ENCODE measurements at places on chromosomes 1 and 21.

- DNase-seq, result no peak
Measured at GRCh38 chr1:52665006-52665941, 32.3 kb downstream of the SHISAL2A start.

- DNase-seq, result no peak
Measured at GRCh38 chr1:117364240-117364639, 3.0 kb upstream of the MAN1A2 start.

- no peak for DNase-seq
Measured at GRCh38 chr21:45352621-45353139, 52.3 kb upstream of the COL18A1 start.

DNA sequence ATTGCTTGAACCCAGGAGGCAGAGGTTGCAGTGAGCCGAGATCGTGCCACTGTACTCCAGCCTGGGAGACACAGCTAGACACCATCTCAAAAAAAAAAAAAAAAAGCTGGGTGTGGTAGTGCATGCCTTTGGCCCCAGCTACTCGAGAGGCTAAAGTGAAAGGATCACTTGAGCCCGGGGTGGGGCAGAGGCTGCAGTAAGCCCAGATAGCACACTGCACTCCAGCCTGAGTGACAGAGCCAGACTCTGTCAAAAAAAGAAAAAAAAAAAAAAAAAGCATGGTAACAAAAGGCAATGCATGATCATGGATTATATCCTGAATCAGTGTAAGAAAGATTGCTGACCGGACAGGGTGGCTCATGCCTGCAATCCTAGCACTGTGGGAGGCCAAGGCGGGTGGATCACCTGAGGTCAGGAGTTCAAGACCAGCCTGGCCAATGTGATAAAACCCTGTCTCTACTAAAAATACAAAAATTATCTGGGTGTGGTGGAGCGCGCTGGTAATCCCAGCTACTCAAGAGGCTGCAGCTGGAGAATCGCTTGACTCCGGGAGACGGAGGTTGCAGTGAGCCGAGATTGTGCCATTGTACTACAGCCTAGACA is 76.3 kb downstream of the RUSC1 start:
- no peak for DNase-seq

DNA sequence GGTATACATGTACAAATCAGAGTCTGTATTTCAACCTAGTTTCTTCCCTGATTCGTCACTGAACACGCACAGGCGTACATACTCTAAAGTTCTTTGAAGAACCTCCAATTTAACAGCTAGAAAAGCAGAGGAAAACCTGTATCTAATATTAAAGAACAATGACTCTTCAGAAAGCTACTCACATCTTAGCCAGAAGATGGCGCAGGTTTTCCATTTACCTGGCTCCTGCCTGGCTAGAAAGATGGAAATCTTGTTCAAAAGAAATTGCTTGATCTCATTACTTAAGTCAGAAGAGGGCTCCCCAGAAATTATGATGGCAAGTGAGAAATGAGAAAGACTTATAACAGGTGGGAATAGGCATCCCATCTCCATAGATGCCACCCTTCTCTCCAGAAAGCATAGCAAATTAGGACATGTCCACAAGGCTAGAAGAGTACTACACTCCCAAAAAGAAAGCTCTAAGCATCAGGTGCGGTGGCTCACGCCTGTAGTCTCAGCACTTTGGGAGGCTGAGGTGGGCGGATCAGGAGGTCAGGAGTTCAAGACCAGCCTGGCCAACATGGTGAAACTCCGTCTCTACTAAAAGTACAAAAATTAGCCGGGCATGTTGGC is 19.0 kb upstream of the L1TD1 start:
- DNase-seq, result no peak

- DNase-seq, result no peak
Measured at GRCh38 chr1:221418346-221418745, 323.5 kb downstream of the DUSP10 start.

DNA sequence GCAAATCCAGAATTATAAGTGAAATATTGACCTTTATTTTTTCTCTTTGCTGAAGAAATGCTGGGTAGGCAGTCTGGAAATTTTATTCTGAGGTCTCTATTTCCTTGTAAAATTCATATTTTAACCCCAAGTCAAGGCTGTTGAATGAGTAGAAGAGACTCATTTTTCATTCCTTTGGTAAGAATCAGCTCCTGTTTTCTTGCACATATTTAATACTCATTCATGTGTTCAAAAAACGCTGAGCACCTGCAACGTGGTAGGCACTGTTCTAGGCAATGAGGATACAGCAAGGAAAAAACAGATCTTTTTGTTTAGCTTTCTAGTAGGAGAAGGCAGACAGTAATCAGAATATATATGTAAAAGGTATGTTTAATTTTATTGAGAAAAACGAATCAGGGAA is 1.5 kb downstream of the PRKAA2 start:
- no peak for DNase-seq

- peak; percentile 95 for DNase-seq
Measured at GRCh38 chr21:36989699-36990507, 16.6 kb upstream of the RIPPLY3 start.

DNA sequence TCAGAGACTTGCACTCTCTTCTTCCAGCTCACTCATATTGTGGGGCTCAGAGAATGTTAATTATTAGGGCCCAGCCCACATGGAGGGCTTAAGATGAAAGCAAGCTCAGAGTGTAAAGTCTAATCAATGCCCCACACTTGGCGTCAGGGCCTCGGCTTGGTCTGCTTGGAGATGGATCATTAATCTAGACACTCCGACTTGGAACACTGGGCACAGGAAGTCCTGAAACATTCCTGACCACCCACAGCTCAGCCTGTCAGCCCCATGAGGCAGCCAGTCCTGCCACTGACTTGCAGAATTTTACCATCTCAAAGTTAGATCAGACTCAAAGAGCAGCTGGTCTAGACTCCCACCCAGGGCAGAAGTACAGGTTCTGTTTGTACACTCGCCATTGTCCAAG is 69.8 kb upstream of the TRABD2B start:
- DNase-seq, result peak; percentile 53

DNA sequence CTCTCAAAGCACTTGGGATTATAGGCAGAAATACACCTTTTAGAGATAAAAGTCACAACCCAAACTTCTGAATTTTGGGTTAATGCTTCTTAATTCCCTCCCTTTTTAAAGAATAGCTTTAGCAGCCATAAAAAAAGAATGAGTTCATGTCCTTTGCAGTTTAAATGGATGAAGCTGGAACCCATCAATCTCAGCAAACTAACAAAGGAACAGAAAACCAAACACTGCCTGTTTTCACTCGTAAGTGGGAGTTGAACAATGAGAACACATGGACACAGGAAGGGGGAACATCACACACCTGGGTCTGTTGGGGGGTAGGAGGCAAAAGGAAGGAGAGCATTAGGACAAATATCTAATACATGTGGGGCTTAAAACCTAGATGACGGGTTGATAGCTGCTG is 55.8 kb downstream of the SLC27A3 start:
- DNase-seq, result no peak

DNA sequence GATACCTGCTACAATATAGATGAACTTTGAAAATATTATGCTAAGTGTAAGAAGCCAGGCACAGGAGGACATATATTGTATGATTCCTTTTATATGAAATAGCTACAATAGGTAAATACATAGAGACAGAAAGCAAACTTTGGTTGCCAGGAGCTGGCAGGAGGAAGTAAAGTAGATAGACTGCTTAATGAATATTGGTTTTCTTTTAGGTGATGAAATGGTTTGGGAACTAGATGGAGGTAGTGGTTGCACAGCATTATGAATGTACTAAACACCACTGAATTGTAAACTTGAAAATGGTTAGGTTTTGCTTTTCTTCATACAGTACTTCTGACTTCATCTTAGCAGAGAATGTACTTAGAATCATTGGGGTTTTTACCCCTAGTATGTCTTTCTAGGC is 21.5 kb downstream of the ABCB10 start:
- DNase-seq, result no peak

GRCh38 chr1:172154551-172154950 is 265.9 kb upstream of the C1orf105 start:
- no peak for DNase-seq

DNA sequence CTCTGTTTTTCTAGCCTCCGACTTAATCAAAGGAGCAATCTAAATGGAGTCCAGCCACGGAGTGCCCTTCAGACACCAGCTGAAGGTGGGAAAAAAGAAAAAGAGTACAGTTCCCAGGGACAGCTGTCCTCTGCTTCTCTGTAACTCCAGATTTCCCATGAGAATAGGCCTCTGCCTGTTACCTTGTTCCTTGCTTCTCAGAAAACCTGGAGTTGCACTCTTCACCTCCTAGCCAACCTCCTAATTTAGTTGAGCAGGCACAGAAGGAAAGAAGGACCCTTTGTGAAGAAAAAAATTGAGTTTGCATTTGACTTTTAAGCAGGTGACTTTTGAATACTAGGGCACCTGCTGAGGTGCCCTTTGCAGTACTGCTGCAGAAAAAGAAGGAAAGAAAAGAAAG is 8.3 kb downstream of the BARHL2 start:
- no peak for DNase-seq

- DNase-seq, result no peak
Measured at GRCh38 chr1:184959626-184960025, 14.7 kb downstream of the NIBAN1 start.

- no peak for DNase-seq
Measured at GRCh38 chr1:84170171-84170570, 26.1 kb downstream of the PRKACB start.

- DNase-seq, result no peak
Measured at GRCh38 chr1:110636149-110636935, 30.2 kb upstream of the KCNA2 start.

DNA sequence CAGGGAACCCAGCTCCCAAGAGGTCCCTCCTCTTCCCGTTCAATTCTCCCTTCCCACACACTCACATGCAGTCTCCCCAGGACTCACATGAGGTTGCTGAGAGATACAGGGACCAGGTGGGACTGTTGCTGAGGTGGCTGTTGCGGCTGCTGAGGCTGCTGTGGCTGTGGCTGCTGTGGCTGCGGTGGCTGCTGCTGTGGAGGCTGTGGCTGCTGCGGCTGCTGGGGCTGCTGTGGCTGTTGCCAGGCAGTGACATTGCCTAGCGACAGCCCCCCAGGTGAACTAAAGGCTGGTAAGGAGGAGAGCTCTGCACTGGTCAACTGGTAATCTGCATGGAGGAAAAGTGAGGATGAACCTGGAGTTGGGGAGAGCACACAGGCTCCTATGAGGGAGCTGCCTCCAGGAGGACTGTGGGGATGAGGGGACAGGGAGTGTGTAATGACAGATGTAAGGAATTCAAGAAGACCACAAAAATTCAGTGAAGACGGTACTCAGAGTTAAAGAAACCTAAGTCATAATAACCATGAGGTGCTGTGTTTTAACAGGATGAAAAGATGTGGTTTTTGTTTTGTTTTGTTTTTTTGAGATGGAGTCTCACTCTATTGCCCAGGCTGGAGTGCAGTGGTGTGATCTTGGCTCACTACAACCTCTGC is 31.8 kb downstream of the MEF2D start:
- DNase-seq, result no peak

DNA sequence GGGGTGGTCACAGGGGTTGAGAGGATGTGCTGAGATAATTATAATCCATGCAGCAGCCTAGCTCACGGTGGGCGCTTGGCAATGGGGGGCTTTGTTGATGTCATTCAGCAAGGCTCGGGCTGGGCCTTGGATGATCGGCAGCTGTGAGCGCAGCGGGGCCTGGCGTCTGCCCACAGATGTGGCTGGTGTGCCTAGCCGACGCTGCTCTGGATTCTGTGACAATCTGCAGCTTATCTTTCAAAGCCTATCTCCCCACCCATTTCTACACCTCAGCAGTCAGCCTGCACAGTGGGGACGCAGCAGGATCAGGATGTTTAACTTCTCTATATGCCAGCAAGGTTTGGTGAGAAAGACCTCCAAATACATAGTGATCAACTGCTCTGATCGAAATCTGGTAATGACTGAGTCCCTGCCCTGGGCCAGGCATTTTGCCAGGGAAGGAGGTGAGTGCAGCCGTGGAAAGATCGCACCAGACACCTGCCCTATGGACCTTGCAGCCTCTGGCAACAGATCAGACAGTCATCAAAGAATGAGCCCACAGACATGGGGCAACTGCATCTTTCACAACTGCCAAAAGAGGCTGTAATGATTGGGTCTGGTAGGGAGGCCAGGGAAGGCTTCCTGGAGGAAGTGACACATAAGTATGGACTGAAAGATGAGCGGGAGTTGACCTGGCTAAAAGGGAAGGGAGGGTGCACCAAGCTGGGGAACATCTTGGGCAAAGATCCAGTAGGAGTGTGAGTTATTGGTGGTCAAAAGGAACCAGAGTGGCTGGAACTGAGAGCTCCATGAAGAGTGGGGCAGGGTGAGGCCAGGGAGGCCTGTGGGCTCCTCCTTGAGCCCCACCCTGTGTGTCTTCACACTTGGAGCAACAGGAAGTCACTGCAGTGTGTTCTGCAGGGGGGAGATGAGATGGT is 35.3 kb downstream of the EPHB2 start:
- DNase-seq, result no peak

- DNase-seq, result no peak
Measured at GRCh38 chr1:245345191-245345884, 190.6 kb downstream of the KIF26B start.

DNA sequence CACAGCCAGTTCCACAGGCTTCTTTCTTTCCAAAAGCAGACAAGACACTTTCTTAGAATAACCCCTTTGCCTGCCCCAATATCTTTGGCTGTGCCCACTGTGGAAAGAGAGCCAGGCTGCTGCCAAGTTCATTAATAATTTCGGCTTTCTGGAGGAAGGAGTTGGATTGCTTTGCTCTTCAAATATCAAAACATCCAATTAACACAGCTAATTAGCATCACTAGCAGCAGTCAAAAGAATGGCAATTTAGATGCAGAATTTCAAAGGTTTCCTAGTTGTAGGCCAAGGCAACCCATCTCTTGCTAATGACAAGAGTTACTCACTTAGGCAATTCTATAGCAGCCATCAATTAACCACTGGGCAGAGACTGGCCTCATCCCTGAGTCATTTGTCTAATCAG is 91.0 kb upstream of the SPATA6 start:
- DNase-seq, result no peak

GRCh38 chr1:42081475-42081874 is 71.7 kb upstream of the GUCA2B start:
- DNase-seq, result no peak

DNA sequence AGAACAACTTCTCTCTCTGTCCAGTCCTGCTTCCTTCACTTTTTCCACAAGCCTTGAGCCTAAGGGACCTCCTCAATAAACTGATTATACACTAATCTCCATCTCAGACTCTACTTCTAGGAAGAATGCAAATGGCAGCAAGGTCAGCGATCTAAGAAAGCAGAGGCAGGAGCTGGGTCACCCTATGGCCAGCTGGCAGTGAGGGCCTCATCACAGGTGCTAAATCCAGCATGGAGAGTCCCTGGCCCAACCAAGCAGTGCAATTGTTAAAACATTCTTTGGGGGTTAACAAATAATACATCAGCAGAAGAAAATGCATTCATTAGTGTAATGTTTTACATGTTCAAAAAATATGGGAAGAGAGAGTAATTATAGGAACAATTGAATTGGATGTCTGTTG is 416.0 kb downstream of the SIPA1L2 start:
- DNase-seq, result no peak

- no peak for DNase-seq
Measured at GRCh38 chr1:241639623-241640148, 483 bp downstream of the CHML start.

DNA sequence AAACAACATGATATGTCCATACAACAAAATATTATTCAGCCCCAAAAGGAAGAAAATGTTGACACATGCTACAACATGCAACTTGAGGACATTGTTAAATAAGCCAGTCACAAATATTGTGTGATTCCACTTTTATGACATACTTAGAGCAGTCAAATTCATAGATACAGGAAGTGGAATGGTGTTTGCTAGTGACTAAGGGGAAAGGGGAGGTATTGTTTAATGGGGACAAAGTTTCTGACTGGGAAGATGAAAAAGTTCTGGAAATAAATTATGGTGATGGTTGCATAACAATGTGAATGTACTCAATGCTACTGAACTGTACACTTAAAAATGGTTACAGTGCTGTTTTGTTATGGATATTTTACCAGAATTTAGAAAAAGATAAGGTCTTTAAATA is 77.7 kb downstream of the RHOU start:
- no peak for DNase-seq
